NCI-H774 (cell line): ENCODE measurements at places on chromosomes 5 and 9.

- DNase-seq = no peak
These were observed 73.4 kb downstream of the HABP4 start for GRCh38 chr9:96523374-96523773.

DNA sequence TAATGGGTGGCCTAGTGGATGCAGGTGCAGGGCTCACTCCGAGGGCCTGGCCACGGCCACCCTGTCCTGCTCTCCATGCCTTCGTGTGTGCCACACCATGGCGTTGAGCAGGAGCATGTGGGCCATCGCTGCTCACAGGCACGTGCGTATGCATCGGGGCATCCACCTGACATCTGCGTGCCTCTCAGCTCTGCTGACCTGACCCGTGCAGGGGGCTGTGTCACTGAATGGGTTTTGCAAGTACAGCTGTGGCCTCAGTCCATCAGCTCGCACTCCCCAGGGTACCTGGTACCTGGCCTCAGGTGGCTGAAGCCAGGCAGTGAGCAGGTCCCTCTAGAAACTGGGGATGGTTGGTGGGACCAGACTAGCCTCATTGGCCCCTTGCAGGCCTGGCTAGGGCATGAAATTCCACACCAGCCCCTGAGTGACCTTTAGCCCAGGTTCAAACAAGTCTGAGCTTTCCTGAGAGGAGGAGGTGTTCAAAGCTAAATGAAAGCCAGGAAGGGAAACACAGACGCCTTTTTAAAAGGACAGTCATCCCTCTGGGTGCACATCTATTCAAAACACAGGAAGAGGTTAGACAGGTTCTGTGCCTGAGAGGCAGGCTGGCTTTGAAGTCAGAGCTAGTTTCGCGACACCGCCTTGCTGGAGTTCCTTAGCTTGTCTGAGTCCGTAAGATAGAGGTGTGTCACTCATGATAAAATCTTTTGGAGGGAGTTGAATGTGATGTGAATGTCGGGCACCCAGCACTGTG lies 74.0 kb downstream of the MACROH2A1 start:
- DNase-seq = no peak

- no peak for DNase-seq
These were observed 210.9 kb downstream of the AOPEP start for GRCh38 chr9:94937214-94937903.

DNA sequence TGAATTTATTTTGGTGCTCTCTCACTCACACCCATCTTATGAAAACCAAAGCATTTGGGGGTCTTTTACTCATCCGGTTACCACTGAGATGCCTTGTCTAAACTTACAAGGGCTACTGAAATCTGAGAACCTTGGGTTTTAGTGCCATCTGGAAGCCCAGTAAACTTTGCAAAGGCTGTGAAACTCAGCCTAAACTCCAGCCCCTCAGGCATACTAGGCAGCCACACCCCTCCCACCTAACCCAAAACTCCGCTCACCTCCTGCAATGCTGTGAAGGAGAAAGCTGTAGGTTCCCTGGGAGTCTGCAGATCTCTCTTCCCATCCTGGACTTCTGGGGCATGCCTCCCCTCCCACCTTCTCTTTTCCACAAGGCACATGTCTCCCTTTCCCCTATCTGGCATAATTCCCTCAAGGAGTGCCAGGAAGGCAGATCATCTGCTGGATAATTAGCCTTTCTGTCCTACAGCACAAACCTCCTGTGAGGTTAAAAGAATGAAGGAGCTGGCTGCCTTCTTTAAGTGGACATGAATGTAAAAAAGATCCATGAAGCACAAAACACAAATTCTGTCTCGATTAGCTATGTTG lies 71.5 kb upstream of the ANXA1 start:
- DNase-seq = no peak

DNA sequence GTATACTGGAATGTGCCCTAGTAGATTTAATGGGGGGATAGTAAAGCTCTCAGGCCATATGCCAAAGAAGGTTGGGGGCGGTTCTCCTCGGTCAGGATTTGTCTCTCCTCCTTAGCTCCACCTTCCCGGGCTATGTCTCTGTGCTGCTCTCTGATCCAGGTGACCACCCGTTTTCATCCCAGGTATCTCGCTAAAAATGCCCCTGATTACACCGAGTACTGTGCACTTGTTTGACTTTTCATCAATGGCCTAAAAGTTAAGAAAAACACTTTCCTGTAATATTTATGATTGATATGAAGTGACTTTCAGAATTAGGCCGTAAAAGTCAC lies 724 bp downstream of the NDUFS6 start:
- DNase-seq = no peak

DNA sequence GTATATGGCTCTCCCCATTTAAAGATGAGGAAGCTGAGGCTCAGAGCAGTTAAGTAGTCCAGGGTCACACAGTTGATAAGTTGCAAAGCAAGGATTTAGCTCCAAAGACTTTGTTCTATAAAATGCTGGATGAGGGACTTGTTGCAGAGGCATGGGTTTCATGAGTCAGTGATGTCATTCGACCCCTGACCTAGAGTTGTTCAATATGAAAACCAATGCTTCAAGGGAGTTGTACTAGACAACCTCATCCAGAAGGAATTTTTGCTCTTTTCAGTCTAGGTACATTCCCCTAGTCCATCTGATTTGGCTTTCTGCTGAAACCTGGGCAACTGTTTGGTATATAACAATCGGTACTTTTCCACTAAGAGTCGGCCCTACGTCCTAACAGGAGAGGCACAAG lies 550.4 kb downstream of the EBF1 start:
- no peak for DNase-seq

- DNase-seq = no peak
These were observed 1206.0 kb upstream of the C9orf72 start for GRCh38 chr9:28779243-28779642.

GRCh38 chr5:139961435-139962157 lies 81.5 kb downstream of the NRG2 start:
- no peak for DNase-seq

DNA sequence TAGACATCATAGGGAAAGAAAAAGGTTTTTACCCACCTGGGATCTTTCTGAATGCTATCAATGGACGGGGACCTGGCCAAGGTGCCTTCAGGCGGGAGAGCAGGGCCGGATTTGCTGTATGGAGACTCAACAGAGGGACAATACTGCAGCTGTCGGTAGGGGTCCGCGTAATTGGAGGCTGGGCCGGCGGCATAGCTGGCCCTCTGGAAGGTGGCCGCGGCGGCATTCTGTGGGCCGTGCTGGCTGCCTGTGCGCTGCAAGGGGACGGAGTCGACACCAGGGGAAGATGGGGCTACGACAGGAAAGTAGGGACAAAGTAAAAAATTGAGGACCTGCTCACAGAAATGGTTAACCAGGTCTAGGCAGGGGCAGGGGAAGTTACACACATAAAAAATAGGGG lies 557.9 kb downstream of the CTNND2 start:
- no peak for DNase-seq

- no peak for DNase-seq
These were observed 25.1 kb upstream of the SHB start for GRCh38 chr9:38094165-38094564.

- DNase-seq = no peak
These were observed 134.0 kb downstream of the PHF2 start for GRCh38 chr9:93710370-93710723.

GRCh38 chr9:71814815-71815214 lies 46.5 kb upstream of the CEMIP2 start:
- DNase-seq = no peak

- no peak for DNase-seq
These were observed 17.2 kb downstream of the FOXD1 start for GRCh38 chr5:73431204-73431851.

DNA sequence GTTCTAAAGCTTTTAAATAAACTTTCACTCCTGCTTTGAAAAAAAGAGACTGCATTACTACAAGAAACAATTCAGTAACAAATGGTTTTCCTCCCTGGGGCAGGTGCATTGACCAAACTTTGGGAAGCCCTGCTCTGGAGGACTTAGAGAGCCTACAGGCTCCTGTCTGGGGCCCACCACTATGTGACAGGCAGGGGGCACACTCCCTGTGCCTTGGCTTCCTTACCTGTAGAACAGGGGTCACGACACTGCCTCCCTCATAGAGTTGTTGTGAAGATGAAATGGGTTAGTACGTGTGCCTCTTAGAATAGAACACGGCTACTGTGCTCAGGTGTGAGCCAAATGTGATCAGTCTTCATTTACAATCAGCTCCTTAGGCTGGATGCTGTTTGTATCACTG lies 130.1 kb downstream of the GPBP1 start:
- no peak for DNase-seq

GRCh38 chr5:72451741-72452505 lies 55.3 kb downstream of the ZNF366 start:
- DNase-seq = no peak

DNA sequence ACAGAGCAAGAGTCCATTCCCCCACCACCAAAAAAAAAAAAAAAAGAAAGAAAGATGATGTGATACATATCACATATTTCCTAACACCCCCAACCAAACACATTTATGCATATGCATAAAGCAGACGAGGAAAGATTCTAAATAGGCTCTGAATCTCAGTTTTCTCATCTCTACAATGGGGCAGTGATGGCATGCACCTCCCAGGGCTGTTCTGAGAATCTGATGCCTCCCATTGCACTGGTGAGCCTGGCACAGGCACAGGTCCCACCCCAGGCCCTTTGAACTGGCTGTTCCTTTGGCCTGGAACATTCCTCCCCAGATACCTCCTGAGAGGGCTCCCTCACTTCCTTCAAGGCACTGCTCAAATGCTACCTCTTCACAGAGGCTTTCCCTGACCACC lies 116.5 kb downstream of the C9orf50 start:
- no peak for DNase-seq

GRCh38 chr5:55629815-55630214 lies 82.3 kb downstream of the SLC38A9 start:
- DNase-seq = no peak

DNA sequence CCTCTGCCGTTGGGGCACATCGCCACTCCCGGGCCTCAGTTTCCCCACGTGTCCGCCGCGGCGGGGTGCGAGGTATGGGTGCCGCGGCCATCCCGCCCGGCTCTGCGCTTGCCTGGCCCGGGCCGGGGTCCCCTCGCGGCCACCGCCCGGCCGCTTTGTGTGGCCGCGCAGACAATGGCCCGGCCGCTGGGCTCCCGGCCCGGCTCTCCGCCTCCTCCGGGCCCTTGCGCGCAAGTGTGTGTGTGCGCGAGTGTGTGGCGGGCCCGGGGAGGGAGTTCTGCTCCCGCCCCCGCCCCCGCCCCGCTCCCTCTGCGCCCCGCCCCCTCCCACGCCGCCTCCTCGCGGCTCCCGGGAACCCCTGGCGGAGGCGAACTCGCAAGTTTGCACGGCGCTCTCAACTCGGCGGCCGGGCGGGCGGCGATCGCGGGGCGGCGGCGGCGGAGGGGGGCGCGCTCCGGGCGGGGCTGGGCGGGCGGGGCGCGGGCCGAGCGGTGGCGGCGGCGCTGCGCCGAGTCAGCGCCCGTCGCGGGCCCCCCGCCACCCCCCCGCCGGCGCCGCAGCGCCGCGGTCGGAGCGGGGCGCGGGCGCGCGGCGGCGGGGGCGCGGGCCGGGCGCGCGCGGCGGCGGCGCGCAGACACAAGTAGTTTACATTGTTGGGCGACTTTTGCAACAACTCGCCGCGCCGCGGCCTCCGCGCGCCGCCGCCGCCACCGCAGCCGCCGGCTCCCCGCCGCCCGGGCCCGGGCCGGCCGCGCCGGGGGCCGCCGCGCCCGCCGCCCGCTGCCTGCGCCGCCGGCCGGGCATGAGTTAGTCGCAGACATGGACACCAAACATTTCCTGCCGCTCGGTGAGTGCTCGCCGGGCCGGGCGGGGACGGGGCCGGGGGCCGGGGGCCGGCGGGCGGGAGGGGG lies at the start of gene RXRA:
TSS of gene RXRA (plus strand) at position 643 of the 911 bp plus-strand sequence. CDS start at position 820, 177 bp downstream.
- DNase-seq = peak; percentile 51

GRCh38 chr5:169795338-169795737 lies 158.3 kb downstream of the DOCK2 start:
- no peak for DNase-seq

DNA sequence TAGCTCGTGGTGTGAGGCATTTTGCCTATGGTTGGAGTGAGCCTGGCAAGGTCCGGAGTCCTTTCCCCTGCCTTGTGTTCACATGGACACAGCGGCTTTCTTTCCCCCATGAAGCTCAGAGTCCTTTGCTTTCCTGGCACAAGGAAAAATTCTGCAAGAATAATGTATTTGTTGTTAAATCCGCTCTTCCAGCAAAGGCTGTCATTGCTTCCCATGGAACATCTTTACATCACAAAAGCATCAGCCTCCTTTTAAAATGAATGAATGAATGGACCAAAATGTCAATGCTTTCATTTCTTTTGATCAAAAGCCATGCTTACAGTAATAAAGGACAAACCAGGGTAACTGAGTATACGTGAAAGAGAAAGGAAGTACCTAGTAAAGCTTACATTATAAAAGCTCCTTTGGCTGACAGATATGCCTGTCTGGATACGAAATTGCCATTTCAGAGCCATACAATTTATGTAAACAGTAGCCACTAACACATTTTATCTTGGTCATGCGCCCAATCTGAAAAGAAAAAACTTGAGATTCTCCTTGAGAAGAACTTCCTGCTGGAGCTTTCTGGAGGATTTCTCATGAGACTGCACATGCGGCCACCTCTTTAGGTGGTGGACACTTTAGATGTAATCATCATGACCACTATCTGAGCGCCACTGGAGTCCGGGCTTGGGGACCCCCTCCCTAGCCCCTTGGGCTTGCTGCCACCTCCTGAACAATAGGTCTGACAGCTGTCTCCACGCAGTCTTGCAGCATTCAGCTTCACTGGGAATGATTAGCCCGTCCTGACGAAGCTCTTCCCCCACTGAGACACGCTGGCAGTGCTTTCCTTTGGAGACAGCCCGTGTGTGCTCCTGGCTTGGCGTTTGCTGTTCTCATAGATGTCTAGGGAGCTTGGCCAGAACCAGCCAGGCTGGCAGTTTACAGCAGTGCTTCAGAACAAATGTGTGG lies 355.9 kb downstream of the ADAMTS6 start:
- no peak for DNase-seq

DNA sequence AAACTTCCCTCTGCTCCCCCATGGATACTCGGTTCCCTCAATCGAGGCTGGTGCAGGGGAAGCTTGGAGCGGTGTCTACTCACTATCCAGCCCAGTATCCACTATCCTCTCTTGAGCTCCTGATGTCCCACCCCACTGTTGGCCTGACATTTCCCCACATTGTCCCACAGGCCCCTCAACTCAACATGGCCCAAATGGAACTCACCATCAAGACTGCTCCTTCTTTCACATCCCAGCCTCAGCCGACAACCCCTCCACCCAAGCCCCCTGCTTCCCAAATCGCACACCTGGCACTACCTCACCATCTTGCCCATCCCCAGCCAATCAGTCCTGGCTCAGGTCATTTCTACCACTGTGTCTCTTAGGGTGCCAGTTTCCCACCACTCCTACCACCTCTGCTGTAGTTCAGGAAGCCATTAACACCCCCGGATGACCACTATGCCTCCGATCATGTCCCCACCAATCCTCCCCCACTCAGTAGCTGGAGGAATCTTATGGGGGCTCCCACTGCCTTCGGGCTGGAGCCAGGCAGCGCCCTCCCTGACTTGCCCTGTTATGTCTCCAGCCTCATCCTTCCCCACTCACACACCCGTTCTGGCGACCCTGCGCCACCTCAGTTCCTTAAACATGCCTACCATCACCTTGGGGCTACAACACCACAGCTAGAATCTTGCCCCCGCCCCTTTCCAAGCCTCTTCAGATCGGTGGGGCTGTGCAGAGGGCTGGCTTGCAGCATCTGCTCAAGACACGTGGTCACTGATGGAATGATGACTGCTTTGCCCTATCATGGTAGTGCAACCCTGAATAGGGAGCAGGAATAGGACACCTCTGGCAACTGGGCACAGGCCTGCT lies 273.6 kb downstream of the FSTL4 start:
- no peak for DNase-seq
